ENCODE measurements at places on chromosomes 11 and 22.

- no peak for DNase-seq
These were observed 10.9 kb upstream of the CABP2 start for GRCh38 chr11:67534070-67534679.

DNA sequence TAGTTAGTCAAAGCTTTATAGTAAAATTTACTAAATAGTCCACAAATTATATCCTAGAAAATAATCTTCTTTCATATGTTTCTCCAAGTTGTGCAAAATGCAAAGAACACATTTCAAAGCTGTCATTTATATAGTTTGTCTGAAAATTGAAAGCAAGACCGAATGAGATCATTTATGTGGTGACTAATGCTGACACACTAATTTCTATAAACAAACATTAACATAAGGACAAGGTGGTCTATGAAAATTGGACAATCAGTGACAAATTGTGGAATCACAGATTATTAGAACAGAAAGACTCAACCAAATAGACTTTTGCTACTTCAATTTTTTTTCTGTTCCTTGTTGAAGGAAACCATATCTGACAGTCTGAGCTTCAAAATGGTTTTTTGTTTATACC is 1056.1 kb downstream of the LRRC4C start:
- no peak for DNase-seq

DNA sequence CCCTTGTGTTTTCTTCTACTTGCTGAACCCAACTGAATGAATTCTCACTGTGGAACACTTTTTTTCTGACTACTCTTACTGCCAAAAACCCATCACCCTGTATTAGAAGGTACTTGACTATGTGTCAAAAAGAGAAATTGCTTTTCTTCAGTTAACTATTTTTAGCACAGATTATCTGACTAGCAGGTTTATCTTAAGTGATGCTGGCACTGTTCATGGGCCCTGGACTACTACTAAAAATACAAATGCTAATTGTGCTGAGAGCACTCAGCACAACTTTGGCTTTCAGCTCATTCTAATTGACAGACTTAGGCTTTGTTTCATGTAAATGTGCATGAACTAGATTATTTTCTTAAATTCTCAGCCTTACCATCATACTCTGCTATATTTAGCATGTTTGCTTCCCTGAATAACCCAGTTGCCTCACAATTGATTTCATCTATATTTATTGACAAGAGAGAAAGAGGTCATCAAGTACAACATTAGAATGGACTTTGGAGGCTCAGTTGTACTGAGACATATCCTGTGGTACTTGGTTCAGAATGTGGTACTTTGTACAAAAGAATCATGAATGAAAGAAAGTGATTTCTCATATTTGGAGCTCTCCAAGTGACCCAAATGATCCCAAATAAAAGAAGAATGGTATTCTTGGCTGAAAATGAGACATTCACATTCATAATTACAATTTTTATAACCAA is 478.3 kb downstream of the KCNA4 start:
- no peak for DNase-seq

DNA sequence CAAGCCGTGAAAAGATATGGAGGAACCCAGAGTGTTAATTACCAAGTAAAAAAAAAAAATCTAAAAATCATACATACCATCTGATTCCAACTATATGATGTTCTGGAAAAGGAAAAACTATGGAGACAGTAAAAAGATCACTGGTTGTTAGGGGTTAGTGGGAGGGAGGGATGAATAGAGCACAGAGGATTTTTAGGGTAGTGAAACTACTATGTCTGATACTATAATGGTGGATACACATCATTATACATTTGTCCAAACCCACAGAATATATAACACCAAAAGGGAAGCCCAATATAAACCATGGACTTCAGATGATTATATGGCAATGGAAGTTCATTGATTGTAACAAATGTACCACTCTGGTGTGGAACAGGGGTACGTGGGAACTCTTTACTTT is 74.1 kb downstream of the ENTHD1 start:
- DNase-seq = no peak

DNA sequence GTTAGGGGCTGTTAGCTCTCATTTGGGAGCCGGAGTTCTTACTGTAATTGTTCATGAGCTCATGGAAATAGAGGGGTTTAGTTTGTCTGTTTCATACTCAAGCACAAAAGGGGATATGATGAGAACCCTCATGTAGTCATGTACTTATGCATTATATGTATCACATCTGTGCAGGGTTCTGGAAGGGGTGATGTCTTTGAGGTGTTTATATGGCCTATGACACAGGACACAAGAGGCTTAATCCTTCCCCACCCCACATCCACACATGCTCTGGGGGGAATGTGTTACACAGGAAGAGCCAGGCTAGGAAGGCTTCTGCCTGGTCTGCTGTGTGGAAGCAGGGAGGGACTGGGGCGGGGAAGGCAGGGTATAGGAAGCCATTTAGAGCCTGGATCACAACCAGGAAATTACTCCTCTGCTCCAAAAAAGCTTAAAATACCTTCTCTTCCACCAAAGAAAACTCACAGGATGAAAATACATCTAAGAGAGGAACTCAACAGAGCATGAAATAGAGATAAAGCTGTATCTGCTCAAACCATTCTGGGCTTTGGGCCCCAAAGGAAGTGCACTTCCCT is 316.1 kb downstream of the TMEM135 start:
- no peak for DNase-seq

GRCh38 chr11:1167256-1167655 is 9.5 kb downstream of the MUC5AC start:
- no peak for DNase-seq

DNA sequence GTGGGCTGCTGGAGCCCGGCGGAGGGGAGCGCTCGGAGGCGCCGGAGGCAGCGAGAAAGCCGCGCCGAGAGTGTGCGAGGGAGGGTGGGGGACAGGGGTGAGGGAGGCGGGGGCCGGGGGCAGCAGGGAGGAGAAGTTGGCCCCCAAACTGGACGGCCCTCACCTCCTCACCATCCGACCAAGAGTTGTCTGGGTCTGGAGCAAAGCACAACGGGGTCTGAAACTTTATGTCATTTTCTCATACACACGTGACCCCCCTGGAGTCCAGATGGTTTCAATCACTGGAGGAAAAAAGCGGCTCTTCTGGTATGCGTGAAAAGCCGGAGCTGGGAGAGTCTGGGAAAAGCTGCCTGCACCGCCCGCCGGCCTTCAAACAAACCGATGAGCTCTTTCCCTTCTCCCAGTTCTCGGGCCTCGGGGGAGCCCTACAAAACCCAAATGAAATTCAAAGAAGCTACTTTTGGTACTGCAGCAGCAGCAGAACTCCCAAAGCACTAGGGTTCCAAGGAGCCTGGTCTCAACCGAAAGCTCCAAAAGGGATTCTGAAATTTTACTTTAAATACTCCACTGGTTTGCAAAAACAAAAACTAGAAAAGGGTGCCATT is 39.7 kb upstream of the AKIP1 start:
- peak; percentile 74 for DNase-seq

DNA sequence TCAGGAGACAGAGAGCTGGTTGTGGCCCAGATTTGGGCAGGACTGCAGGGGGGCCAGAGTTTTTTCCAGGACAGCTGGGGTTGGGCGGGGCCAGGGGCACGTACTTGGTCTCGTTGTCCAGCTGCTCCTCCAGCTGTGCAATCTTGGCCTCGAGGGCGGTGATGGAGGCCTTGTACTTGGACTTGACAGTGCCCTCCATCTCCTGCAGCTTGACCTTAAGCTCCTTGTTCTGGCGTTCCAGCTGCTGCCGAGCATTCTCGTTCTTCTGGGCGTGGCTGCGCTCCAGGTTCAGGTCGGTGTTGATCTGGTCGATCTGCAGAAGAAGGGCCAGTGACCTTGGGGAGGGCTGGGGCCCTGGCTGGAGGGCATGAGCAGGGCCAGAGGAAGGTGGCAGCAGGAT is 32.1 kb downstream of the APOL1 start:
- DNase-seq = no peak

DNA sequence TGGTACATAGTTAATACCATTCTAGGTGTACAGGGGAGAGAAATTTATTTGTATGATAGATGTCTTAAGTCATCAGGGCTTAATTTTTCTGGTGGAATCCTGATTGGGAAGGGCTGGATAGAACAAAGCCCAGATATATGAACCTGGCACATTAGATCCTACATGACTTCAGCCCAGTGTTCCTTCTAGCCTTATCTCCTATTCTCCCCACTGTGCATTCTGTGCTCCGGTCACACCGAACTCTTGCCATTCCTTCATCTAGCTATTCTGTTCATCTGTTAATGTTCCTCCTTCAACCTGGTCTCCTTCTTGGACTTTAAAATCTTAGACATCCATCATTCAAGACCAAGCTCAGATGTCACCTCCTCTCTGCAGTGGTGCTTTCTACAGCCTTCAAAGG is 68.9 kb upstream of the EED start:
- no peak for DNase-seq

- peak; percentile 71 for DNase-seq
These were observed 40.0 kb downstream of the TPCN2 start for GRCh38 chr11:69088676-69089146.

DNA sequence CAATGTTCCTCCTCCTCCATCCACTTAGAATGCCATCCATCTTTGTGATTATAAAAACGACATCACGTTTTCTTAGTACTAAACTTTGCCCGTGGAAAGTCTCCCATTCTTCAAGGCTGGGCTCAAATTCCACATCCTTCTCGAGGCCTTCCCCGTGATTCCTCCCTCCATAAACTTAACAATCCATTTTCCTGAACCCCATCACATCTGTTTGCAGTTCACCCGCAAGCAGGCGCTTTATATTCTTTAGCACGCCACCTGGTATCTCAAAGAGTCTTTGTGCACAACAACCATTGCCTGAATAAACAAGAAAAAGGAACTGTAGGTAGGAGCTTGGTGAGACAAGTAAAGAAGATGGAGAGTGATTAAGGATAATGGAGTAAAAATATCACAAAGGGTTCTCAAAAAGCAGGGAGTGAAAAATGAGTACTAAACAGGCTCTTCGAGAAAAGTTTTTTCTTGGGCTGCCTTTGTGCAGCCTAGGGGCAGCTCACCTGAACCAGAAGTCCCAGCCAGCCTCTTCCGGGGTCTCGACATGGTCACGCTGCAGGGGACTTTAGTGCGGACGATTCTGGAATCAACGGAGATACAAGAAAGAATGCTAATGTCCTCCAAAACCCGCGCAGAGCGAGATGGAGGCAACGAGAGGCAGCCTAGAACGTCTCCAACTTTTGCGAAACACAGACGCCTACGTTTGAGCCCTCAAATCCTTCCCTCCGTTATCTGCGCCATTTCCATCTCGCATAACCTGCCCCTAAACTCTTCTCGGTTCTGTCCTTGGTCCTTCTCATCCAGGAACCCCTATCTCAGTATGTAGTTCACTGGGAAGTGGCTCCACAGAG is 585 bp downstream of the THYN1 start:
- DNase-seq = peak; percentile 39

DNA sequence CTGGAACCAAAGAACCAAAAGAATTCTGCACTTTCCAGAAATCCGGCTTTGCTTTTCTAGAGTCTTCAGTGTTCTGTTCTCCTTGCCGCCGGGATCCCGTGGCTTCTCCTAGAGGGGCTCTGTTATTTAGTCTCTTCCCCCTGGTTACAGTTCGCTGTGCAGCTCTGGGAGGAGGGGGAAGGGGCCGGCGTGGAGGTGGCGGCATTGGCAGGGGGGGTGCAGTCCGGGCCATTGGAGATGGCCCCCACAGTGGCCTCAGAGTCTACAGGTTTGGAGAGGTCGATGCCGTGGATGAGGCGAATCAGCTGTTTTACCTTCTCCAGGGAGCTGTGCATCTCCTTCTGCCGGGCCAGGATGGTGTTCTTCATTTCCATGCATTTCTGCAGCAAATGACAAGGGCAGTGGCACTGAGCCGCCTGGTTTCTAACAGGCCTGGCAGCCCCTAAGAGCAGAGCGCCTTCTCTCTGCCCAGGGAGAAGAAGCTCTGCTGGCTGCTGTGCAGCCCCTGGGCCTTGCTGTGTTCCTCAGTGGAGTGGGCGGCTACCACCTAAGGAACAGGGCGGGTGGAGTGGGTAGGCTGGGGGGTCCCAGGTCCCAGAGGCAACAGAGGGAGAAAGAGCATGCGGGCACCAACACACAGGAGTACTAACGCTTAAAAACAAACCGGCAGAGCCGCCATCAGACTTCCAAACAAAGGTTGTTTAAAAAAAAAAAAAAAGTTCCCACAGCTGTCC is 11.6 kb downstream of the LARGE2 start:
- DNase-seq = no peak

- peak; percentile 52 for DNase-seq
These were observed 20.7 kb downstream of the ZBTB16 start for GRCh38 chr11:114080219-114080618.

DNA sequence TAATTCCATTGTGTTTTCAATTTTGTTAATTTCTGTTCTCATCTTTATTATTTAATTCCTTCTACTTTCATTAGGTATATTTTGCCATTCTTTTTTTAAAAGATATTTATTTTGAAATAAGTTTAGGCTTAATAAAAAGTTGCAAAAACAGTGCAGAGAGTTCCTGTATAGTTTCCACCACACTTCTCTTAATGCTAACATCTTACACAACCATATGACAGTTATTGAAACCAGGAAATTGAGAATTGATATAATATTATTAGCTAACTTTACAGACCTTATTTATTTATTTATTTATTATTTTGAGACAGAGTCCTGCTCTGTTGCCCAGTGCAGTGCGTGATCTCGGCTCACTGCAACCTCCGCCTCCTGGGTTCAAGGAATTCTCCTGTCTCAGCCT is 13.8 kb upstream of the SPDYC start:
- no peak for DNase-seq

GRCh38 chr22:24398409-24398808 is 29.0 kb upstream of the ADORA2A start:
- no peak for DNase-seq

GRCh38 chr11:127592371-127592770 is 591.8 kb upstream of the KIRREL3 start:
- no peak for DNase-seq

DNA sequence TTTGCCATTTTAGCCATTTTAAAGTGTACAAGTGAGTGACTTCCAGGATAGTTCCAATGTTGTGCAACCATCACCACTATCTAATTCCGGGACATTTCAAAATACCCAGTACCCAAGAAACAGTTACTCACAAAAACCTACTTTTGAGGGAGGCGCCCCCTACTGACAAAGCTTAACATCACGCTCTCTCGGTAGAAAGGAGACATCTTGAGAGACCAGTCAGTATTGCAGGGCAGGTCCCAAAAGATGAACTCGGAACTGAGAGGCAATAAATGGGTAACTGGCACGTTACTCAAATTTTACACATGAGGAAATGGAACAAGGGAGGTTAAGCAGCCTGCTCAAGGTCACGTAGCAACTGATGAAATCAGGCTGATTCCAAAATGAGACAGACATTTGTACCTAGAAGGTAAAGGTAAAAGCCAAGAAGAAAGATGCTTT is 50.0 kb upstream of the POU2AF1 start:
- peak; percentile 86 for DNase-seq

DNA sequence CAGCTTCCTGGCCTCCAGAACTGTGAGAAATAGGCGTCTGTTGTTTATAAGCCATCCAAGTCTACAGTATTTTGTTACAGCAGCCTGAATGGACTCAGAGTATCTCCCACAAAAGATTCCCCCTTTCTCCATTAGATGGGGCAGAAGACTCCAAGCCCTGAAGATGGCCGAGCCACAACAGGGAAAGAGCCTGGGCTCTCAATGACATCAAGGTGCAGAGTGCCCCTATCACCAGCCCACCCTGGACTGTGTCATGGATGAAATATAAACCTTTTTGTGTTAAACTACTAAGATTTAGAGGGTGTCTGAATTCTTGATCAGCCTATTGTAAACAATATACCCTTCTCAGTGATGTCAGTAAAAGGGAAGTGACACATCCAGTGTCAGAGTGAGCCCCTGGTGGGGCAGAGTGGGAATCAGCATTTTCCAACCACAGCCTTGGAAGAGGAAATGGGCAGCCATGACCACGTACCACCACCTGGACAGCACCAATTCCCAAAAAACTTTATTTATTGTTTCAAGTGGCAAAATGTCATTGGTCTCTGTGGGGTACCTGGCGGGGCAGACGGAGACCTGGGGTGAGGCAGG is 25.5 kb downstream of the TNKS1BP1 start:
- no peak for DNase-seq

GRCh38 chr11:111722501-111722900 is 43.7 kb downstream of the PPP2R1B start:
- DNase-seq = no peak
